Bronchial smooth muscle cell (primary cell): ENCODE measurements at places on chromosomes 16 and 17. TPM values are rescaled to one million over a fixed set of nuclear protein-coding genes. Genes with fewer than 3 reads are reported as not detected.

The LGALS3BP gene
- 214 and 366 TPM in 2 replicates for total RNA-seq

The TMEM100 gene
- 0.09 and 2.8 TPM in 2 replicates for total RNA-seq

The TOM1L1 gene
- total RNA-seq, result 2.0 and 7.1 TPM in 2 replicates

The DDX42 gene
- total RNA-seq, result 58.6 and 60.1 TPM in 2 replicates

The PLEKHH3 gene
- 10.1 and 12.9 TPM in 2 replicates for total RNA-seq

The SEPTIN12 gene
- not detected in 2 replicates for total RNA-seq

The TXNL4B gene
- total RNA-seq, result 6.9 and 7.7 TPM in 2 replicates

The WNK4 gene
- 0.09 and 0.32 TPM in 2 replicates for total RNA-seq

The IRX3 gene
- under 0.01 TPM in 1 of 2 replicates, not detected in the other for total RNA-seq

The ANKS3 gene
- total RNA-seq, result 19.4 and 29.6 TPM in 2 replicates

The PLA2G10 gene
- total RNA-seq, result not detected in 2 replicates

The MYO15B gene
- 3.9 and 13.5 TPM in 2 replicates for total RNA-seq

The GH1 gene
- total RNA-seq, result not detected in 2 replicates

The KRT24 gene
- not detected in 2 replicates for total RNA-seq

The PPP1R27 gene
- total RNA-seq, result not detected in 2 replicates

The LRRC36 gene
- 0.32 TPM in 1 of 2 replicates, not detected in the other for total RNA-seq

The TEKT3 gene
- total RNA-seq, result 0.09 TPM in 1 of 2 replicates, not detected in the other

The HS3ST4 gene
- not detected in 2 replicates for total RNA-seq

The FAM20A gene
- total RNA-seq, result 10.9 and 11.2 TPM in 2 replicates

The PDILT gene
- total RNA-seq, result not detected in 2 replicates

The IL17C gene
- 0.09 TPM in 1 of 2 replicates, not detected in the other for total RNA-seq

The C16orf54 gene
- total RNA-seq, result not detected in 2 replicates

The CXCL16 gene
- total RNA-seq, result 0.63 and 1.6 TPM in 2 replicates

The TNFSF12 gene
- 7.3 and 9.1 TPM in 2 replicates for total RNA-seq
